ENCODE measurements at places on chromosomes 12 and 14.

DNA sequence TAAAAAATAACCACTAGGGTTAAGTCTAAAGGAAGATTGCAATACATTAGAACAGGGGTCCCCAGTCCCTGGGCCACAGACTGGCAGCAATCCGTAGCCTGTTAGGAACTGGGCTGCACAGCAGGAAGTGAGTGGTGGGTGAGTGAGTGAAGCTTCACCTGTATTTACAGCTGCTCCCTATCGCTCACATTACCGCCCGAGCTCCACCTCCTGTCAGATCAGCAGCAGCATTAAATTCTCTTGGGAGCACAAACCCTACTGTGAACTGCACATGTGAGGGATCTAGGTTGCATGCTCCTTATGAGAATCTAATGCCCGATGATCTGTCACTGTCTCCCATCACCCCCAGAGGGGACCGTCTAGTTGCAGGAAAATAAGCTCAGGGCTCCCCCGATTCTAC is 15.5 kb downstream of the ADGRD1 start:
- DNase-seq, result no peak

DNA sequence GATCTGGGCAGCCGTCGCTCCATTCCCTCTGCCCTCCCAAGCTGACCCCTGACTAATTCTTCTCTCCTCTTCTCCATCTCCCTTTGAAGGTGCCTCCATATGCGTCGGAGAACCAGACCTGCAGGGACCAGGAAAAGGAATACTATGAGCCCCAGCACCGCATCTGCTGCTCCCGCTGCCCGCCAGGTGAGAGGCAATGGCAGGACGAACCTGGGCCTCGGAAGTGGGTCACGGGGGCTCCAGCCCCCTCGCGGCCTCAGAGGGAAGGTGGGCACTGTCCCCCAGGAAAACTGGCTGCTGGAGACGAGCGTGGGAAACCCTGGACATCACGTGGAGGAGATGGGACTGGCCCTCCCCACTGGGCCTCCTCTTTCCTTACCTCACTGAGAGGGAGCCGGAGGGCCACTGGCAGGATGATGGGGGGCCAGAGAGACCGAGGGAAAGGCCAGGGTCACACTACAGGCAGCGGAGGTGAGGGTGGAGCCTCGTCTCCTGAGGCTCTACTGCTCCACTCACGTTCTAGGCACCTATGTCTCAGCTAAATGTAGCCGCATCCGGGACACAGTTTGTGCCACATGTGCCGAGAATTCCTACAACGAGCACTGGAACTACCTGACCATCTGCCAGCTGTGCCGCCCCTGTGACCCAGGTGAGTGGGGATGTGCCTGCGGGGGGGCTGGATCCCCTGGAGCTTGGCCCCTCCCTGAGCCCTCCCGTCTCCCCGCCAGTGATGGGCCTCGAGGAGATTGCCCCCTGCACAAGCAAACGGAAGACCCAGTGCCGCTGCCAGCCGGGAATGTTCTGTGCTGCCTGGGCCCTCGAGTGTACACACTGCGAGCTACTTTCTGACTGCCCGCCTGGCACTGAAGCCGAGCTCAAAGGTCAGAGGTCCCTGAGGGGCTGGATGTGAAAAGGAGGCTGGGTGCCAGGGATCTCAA is 806 bp downstream of the LTBR start:
- no peak for DNase-seq

DNA sequence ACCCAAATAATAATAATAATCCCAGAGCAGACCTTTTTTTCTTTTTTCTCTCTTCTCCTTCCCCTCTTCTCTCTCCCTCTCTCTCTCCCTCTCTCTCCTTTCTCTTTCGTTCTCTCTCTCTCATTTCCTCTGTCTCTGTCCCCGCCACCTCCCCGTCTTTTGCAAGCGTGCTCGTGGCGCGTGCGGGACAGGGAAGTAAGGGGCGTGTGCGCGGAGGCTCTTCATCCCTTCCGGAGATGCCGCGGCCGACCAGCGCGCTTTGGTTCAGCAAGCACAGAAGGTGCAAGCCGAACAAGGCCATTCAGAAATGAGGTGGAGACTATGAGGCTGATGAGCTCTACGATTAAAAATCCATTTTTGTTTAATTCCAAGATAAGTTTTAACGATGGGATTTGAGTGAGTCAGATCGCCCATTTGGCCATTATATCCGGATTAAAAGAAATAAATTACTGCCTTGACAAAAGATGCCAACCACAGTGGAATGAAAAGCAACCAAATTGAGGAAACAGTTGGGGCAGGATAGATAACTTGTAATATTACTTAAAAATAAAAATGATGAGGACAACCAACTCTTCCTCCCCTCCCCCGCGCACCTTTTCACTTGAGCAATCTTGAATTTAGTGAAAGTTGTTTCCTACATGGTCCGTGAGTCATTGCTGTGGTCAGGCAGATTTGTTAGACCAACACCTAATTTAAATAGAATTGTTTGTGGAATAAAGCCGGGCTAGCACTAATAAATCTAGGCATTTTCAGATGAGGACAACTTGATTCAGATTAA is 1.2 kb upstream of the AMIGO2 start:
- no peak for DNase-seq

DNA sequence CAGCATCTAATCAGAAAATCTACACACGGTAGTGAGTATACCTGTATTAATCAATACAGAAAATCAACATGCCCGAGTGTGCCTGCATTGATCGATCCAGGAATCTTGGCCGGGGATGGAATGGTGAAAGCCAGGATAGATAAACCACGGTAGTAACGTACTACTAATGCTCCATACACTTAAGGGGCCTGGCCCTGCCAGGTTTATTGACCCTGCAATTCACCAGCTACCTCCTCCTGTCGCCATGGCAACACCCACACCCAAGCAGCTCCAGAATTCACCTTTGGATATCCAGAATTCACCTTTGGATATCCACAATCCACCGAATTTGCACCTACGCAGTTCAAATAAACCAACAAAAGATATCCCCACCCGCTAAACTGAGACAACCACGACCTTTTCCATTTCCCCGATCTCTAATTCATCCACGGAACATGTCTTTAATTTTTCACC is 14.8 kb upstream of the CALM1 start:
- no peak for DNase-seq

DNA sequence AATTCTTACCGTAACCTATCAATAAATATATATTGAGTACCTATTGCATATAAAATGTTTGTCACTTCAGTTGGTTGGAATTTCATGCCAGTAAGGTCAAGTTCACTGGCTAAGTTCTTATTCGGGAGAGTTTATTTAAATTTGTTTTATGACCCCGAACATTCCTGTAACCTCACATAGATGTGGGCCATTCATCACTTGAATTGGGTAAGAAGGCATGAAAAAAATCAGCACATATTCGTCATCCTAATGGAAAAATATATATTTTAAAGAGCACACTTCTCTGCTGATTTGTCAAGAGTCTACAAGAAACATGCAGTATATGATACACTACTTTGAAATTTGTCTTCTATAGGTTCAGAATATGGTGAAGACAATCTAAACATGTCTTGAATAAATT is 263.4 kb downstream of the CCDC91 start:
- DNase-seq, result no peak

- no peak for DNase-seq
Observed at GRCh38 chr14:39303115-39303514, 69.4 kb downstream of the MIA2 start.

GRCh38 chr12:442235-442884 is 17.4 kb upstream of the B4GALNT3 start:
- DNase-seq, result peak; percentile 74

DNA sequence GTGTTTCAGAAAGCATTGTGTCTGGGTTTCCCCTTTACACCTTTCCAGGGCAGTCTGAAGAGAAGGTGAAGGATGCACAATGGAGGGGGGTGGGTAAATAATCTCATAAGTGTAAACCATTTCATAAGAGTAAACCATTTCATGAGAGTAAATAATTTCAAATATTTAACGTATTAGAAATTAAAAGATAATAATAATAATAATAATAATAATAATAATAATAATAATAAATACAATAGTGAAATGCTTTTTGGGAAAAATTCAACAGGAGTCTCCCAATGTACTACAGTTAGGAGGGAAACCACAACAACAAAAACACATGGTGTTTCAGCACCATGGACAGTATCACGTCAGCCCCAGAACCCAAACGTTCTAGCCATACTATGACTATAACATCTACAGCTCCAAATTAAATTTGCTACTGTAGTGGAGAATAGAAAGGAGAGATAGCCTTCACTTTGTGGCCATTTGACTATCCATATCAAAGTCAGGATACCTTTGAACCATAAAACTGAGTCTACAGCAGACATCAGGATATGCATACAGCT is 691.8 kb downstream of the BCL11B start:
- no peak for DNase-seq

- DNase-seq, result no peak
Observed at GRCh38 chr12:74539261-74539660, 1.6 kb downstream of the ATXN7L3B start.

DNA sequence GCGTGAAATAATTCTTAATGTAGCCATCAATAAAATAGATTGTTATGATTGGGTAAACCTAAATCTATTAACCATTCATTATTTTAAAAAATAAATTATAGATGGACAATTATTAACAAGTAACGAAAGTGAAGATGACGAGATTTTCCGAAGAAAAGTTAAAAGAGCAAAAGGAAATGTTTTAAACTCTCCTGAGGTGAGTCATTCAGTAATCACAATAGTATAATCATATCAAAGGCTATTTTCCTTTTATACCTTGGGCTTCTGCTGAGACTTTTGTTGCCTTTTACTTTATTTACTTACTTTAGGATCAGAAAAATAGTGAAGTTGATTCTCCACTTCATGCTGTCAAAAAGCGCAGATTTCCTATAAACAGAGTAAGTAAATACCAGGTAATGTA is 45.6 kb downstream of the FANCM start:
- no peak for DNase-seq

DNA sequence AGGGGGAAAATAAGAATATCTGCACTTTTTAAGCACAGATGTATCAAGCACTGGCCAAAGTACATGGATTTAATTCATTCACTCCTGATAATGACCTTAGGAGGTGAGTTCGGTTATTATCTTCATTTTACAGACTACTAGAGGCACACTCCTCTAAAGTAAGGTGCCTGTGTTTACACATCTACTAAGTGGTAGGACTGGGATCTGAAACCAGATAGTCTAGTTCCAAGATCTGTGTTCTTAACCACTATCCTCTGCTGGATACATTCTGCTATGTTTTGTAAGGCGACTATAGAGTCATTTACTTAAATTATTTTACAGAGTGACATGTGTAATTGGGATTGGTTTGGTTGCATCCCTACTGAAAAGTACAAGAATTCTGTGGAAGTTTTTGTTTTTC is 175.3 kb downstream of the ESR2 start:
- no peak for DNase-seq

- DNase-seq, result no peak
Observed at GRCh38 chr14:95504135-95505029, 12.1 kb downstream of the SYNE3 start.

DNA sequence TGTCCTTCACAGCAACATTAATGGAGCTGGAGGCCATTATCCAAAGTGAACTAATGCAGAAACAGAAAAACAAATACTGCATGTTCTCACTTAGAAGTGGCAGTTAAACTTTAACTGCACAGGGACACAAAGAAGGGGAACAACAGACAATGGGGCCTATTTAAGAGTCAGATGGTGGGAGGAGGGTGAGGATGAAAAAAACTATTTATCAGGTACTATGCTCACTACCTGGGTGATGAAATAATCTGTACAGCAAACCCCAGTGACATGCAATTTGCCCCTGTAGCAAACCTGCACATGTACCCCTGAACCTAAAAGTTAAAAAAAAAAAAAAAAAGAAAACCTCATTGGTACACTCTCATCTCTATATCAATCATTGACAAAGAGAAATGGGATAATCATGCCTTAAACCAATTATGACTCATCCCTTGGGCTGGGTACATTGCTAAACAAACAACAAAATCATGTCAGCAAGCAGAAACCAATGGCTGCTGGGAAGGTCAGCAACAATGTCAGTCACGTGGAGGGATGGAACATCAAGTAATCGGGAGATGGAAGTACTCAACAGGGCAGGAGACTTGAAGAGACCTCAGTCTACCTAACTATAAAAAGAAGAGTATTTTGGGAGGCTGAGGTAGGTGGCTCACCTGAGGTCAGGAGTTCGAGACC is 479.2 kb downstream of the RMST start:
- DNase-seq, result no peak

DNA sequence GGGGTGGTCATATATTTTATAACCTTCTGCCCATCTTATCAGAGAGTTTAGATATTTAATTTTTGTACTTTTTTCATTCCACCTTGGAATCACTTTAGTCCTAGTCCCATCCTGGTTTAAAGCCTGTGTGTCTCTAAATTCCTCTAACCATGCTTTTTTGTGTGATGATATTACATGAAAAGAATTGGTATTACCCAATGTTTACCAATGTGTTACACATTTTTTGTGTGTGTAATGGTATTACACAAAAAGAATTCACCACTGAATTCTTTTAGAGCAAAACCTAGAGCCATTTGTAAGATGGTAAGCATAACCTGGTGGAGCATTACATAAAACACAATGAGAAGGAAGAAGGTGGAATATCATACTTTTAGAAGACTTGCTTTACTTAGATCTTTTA is 77.5 kb downstream of the FAR2 start:
- no peak for DNase-seq

Measured in neuronal stem cell (in vitro differentiated cells).